ENCODE measurements at places on chromosomes 11 and 22.

- DNase-seq, result no peak
These were observed 39.9 kb downstream of the CLPB start for GRCh38 chr11:72394416-72394815.

GRCh38 chr11:121766991-121767390 lies 314.2 kb upstream of the SORL1-AS1 start:
- no peak for DNase-seq

DNA sequence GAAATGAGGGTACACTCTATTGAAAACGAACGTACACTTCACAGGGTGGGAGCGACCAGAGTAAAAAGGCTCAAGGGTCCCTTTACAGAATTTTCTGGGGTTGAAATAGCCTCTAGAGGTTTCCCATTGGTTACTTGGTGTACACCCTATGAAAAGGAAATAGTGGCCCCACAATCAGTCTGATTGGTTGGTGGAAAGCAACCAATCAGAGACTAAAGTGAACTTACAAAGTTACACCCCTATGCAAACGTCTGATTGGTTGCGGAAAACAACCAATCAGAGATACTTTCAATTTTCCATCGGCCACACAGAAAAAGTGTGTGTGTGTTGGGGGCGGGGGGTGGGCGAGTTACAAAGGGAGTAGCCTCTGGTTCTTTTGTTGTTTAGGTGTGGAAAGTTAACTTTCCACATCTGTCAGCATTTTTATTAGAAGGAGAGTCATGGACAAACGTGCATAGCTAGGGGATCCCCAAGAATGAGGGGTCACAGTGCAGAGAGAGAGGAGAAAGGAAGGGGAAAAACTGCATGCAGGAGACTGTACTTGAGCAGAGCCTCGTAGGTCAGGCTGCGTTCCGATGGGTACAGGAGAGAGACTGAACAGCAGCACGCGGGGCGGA lies 1152.1 kb downstream of the TBC1D22A start:
- DNase-seq, result no peak

DNA sequence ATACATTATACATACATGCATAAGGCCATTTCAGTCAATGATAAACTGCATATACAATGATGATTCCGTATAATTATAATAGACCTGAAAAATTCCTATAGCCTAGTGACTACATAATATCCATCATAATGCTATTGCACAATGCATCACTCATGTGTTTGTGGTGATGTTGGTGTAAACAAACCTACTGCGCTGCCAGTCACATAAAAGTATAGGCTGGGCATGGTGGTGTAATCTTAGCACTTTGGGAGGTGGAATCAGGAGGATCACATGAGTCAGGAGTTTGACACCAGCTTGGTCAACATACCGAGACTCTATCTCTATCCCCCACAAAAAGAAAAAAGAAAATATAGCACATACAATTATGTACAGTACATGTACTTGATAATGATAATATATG lies 163.7 kb upstream of the DDI1 start:
- DNase-seq, result no peak

DNA sequence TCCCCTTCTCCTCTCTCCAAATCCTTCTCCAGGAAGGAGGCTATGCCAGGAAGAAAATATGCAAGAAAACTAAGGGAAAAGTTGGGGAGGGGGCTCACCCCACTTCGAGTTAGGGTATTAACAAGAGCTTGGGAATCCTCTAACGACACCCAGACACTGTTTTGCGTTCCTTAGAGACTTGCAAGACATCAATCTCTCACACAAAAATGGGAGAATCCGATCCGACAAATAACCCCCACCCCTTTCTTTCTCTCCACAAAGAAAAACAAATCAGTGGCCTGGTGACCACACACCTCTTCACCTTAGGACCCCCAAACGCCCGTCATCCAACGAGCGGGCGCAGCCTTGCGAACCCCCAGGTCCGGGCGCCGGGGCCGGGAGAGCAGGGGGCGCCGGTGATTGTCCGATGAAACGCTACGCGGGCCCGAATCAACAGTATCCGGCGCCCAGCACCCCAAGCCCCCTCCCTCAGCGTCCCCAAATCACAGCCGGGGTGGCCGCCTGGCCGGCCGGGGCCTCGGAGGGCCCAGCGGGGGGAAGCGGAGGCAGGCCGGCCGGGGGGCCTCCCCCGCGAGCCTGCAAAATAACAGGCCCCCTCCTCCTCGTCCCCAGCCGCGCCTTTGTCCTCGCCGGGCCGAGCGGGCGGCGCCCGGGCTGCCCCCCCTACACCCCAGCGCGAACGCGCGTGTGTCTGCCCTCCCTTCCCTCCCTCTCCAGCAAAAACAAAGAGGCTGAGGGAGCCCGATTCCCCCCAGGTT lies 690 bp downstream of the CSNK1E start:
- DNase-seq, result no peak

DNA sequence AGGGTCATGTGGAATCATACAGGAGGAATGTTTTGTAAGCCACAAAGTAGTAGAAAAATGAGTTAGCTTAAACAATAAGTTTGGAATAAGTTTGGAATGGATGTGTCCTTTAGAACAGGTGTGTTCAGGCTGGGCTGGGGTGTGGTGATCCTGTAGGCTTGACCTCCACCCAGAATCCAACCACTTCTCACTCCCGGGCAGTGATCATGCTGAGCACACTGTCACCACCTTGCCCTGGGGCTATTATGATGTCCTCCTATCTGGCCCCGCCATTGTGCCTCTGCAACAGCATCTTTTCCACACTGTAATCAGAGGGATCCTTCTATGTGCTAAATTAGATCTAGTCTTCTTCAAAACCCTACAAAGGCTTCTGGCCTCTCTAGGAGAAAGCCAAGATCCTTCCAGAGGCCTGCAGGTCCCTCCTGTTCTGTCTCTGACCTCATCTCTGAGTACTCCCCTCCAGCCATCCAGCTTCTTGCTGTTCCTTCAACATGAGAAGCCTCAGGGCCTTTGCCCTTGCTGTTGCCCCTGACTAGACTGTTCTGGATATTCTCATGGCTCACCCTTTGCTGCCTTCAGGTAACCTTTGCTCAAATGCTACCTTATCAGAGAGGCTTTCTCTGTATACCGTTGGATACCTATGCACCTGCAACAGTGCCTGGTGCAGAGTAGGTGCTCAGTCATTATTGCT lies 18.8 kb upstream of the ACCSL start:
- no peak for DNase-seq

DNA sequence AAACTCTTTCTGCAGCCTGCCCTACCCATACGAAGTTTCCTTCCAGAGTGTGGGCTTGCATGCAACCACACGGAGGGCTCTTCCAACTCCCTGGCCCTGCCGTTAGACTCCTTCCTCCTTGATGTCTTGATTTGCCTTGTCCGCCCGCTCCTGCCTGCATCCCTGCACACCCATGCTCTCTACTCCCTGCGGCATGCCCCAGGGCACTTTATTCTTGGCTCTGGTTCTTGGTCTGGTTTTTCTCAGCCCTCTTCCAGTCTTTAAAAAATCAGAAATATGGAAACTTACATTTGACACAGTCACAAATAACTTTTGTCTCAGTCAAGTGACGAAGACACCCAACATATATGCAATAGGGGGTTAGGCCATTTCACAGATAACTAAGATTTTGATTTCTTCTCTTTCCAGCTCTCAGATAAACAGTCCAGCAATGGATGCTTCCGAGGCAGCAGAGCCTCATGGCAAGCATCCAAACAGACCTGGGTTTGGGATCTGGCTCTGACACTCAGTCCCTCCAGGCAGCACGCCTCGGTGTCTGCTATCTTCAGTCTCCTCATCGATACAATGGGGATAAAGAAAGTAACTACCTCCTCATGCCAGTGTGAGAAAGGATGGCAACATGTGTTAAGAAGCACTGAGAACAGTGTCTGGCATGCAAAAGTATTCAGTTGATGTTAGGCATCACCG lies 15.7 kb upstream of the OPCML start:
- DNase-seq, result no peak

DNA sequence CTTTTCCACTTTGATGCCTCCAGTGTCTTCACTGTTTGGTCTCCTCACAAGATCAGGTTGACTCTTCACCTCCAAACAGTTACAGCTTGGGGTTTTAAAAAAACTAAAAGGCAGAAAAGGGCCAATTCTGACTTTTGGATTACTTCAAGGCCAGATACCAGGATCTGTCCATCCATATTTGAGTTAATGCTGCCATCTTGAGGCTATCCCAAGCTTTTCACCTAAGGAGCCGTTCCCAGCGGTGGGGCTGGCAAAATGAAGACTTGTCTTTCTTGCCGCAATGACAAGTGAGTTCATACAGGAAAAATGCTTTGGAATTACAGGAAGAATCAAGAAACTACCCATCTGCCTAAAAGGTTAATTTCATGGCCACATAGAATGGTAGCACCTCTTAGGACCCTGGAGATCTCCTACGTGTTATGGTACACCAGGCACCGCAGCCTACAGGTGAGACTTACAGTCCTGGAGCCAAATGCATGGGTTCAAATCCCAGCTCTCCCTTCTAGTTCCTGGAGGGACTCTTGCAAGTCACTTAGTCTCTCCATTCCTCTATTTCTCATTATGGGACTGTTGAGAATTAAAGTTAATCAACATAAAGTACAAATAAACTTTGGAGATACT lies 6.0 kb upstream of the OR5B21 start:
- DNase-seq, result peak; percentile 28

DNA sequence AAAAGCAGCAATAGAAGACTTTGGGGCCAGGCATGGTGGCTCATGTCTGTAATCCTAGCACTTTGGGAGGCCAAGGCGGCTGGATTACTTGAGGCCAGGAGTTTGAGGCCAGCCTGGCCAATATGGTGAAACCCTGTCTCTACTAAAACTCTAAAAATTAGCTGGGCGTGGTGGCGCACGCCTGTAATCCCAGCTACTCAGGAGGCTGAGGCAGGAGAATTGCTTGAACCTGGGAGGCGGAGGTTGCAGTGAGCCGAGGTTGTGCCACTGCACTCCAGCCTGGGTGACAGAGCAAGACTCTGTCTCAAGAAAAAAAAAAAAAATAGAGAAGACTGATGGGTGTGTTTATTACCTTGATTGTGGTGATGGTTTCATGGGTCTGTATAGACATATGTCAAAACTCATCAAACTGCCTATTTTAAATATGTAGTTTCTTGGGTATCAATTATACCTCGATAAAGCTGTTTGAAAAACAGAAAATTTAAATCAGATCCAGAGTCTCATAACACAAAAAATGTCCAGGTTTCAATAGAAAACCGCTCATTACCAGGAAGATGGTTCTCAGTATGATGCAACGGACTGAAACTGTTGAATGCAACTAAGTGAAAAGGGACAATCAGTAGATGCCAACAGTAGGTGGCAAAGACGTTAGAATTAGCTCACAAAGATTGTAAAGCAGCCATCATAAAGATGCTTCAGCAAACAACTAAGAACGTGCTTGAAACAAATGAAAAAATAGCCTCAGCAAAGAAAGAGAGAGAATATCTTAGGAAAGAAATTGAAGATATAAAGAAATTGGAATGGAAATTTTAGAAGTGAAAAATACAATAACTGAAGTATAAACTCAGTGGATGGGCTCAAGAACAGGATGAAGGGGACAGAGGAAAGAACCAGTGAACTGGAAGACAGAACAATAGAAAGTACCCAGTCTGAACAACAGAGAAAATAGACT lies 33.1 kb upstream of the SEPTIN5 start:
- DNase-seq, result no peak

DNA sequence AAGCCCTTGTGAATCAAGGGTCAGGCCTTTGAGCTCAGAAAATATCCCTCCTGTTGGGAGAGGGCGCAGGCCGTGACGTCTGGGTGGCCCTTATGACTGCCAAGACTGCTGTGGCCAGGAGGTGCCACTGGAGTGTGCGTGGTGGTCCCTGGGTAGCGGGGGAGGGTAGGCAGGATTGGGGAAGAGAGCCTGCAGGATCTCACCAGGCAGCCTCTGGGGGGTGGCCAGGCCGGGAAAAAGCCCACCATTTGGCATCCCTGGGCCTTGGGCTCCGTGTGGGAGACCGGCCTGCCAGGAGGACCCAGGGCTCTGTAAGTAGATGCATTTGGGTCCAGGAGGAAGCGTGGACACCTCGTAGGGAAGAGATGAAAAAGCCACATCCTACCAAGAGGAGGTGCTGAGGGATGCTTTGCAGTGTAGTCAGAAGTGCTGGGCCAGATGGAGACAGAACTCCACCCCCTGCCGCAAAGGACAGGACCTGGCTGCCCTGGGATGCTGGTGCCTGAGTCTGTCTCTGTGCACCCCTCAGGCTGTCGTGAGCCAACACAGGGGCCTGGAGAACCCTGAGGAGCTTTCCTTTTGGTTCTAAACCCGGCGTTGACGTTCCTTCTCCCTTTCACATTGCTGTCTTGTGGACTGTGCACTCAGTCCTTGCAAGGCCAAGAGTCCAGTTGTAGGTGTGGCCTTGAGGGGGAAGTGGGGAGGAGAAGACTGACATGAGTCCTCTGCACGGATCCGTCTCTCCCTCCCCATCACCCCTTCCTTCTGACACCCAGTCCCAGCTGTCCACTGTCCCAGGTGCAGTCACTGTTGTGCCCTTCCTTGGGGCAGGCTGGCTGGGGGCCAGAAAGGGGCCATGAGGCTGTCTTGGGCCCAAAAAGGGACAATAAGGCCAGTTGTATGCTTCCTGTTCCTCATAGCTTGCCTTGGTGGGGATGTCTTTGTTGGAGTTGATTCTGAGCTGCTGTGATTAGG lies 12.7 kb upstream of the MIEF1 start:
- no peak for DNase-seq

DNA sequence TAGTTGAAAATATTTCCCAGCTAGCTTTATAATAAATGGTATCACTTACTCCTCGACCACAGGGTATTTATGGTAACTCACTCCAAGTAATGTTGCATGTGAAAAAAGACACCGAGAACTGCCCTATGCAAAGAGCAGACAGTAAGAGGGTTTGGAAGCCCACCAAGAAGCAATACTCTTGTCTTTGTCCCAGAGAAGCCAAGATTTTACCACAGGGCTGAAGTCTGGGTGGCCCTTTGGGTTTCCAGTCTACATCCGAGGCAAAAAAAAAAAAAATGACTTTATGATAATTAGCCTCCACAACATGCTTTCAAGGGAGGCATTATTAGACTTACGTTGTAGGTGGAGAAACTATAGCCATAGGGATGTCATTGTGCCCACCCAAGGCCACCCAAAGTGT lies 83.6 kb downstream of the CCDC34 start:
- no peak for DNase-seq

DNA sequence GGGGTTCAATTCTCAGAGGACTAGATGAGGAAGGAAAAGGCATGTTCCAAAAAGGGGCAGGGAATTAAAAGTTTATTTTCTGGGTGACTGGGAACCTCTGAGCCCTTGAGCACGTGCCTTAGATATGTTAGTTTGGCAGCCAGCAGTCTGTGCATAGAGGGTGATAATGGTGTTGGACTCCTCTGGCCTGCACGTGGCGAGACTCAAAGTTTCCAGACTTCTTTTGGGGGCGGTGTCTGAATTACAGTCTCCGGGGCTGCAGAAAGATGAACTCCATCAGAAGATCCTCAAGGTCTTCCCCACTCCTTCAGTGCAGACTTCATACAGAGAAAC lies 861 bp upstream of the ZNRF3 start:
- DNase-seq, result no peak
